ENCODE measurements at places on chromosomes 2 and 18.

GRCh38 chr2:181955010-181955409 is 30.6 kb upstream of the PPP1R1C start:
- no peak for DNase-seq
- no peaks in the 10 kb centered on the region for H3K4me1 ChIP-seq
- no peaks in the 10 kb centered on the region for H3K36me3 ChIP-seq
- H3K27me3 ChIP-seq = no peaks in the 10 kb centered on the region
- H3K4me3 ChIP-seq = no peak overlapping the region
- H3K27ac ChIP-seq = no peak overlapping the region

DNA sequence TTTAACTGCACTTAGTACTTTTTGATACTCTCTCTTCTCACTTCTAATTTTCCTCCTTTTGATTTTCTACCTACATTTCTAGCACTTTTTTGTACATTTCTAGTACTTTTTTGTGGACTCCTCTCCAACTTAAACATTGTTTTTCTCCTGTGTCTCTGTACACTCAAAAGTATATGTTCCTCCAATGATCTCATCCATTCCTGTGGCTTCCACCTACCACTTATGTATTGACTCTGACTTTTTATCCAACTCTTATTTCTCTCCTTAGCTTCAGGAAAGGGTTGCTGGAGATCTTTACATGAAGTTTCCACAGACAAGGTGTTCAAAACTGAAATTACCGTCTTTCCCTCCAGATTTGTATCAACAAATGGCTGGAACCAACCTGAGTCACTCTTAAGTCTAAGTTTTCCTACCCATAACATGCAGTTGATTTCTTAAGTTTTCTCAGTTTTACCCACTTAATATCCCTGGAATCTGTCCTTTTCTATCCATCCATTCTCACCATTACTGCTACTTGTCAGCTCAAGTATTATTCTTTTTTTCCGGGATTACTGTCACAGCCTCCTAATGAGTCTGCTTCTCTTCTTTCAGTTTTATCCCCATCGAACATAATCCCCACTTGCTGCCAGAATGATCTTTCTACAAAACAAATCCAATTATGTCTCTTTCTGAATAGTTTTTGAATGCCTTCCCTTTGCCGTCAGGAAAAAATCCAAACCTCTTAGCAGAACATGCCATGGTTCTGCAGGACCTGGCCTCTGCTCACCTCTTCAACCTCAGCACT is 22.6 kb upstream of the PELI1 start:
- H3K4me3 ChIP-seq = no peak overlapping the region
- H3K27ac ChIP-seq = no peak overlapping the region
- H3K27me3 ChIP-seq = no peaks in the 10 kb centered on the region
- DNase-seq = no peak

DNA sequence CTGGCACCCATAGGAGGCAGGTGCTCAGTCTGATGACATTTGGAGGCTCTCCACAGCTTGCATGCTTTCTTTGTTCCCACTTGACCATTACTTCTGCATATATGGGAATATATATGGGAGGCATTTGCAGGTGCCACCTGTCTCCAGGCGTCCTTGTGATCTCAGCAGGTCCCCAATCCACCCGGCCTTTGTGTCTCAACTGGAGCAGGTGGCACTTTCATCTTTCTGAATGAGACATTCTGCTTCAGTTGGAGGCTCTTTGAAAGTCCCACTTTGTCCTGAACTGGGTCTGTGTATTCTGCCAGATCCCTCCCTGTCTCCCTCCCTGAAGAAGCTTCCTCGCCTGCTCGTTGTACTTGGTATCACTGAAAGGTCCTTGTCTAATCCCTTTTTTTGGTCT is 318.1 kb upstream of the EPAS1 start:
- H3K4me1 ChIP-seq = no peaks in the 10 kb centered on the region
- no peak overlapping the region for H3K4me3 ChIP-seq
- no peaks in the 10 kb centered on the region for H3K36me3 ChIP-seq
- no peak overlapping the region for H3K27ac ChIP-seq
- DNase-seq = no peak

DNA sequence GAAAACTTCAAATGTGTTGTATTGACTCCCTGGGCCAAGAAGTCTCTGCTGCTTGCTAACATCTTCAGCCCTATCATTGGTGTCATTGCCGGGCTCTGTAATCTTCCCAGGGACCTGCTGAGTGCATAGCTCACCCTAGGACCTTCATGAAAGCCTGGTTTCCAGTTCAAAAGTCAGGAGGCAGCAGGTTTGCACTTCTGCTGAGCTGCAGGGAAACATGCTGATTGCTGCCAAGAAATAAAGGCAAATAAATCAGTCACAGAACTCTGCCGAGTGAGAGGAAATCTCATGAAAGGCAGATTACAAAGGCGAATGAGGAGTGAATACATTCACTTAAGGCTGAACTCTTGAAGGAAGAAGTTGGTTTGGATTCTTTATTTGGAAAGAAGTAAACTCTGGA is 1947.6 kb upstream of the CELF4 start:
- no peak overlapping the region for H3K27ac ChIP-seq
- H3K27me3 ChIP-seq = no peaks in the 10 kb centered on the region
- H3K4me1 ChIP-seq = no peaks in the 10 kb centered on the region

DNA sequence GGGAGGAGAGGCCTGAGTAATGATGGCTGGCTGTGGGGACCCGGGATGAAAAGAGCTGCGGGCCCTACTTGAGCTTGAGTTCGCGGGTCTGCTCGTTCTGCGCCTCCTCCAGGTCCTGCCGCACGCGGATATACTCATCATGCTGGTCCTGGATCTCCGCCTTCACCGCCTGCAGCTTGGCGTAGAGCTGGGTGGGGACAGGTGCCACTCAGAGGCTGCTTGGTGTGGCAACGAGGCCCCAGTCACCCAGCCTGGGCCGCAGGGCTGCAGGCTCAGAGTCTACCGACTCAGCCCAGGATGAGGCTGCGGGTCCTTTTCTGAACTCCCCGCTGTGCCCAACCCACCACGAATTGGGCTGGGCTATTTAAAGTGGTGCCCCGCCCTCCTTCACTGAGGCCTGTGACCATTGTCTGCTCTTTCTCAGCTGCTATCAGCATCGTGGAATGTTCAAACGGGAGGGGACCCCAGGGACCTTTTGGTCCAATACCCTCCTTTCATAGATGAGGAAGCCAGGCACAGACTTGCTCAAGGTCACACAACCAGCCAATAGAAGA is 28.0 kb downstream of the KIF3C start:
- H3K27me3 ChIP-seq = no peaks in the 10 kb centered on the region
- no peak for DNase-seq
- no peak overlapping the region for H3K27ac ChIP-seq
- H3K36me3 ChIP-seq = 0 out of 2 replicates have a peak, but pooled peaks cover 2% of the 10 kb centered on the region

- no peak for DNase-seq
- no peak overlapping the region for H3K27ac ChIP-seq
- H3K36me3 ChIP-seq = no peaks in the 10 kb centered on the region
These were observed 569.0 kb upstream of the SYT4 start for GRCh38 chr18:43846299-43846698.

DNA sequence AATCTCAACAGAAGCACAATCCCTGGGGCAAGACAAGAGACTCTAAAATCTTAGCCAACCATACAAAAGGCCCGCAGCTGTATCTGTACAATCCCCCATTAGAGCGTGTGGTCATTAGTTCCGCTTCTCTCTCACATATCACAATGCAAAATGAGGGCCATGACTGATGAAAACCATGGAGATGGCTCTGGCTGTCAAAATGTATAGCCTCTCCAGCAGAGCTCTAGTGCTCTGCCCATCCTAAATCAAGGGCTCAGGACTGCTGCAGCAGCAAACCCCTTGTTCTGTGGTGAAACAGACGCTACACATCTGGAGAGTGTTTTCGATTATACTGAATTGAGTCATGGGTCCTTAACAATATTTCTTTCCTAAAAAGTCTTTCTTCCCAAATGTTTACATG is 221.0 kb downstream of the PID1 start:
- H3K4me1 ChIP-seq = no peaks in the 10 kb centered on the region
- H3K27me3 ChIP-seq = no peaks in the 10 kb centered on the region
- no peak overlapping the region for H3K27ac ChIP-seq
- no peaks in the 10 kb centered on the region for H3K36me3 ChIP-seq
- no peak overlapping the region for H3K4me3 ChIP-seq
- DNase-seq = no peak

DNA sequence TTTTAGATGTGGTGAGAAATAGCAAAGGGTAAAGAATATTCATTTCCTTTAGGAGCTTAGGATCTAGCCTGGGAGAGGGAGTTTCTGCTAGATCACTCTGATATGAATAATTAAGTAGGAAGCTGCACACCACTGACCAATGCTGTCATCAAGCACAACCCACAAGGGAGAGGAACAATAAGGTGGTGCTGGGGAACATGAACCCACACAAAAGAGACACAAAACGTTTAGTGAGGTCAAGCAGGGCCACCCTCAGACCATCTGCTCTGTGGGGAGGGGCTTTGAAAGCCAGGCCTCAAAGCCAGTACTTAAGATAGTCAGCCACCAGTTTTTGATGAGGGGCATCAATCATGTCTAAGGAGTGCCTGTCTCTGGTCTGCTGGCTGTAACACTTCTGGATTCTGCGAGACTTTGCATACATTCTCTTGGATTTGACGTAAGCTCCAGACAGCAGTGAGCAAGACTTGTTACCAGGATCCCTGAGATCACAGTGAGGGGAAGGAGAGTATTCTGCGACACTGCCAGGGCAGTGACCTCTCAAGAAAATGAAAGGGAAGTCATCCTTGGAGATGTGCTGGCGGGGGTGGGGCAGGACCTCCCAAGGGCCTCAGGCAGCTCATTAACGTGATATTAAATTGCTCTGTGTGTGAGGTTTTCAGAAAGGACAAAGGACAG is 127.0 kb downstream of the CCBE1 start:
- no peaks in the 10 kb centered on the region for H3K36me3 ChIP-seq
- H3K27ac ChIP-seq = no peak overlapping the region
- H3K27me3 ChIP-seq = no peaks in the 10 kb centered on the region
- H3K4me3 ChIP-seq = no peak overlapping the region
- H3K4me1 ChIP-seq = peaks cover 3% of the 10 kb centered on the region
- no peak for DNase-seq

GRCh38 chr18:32549248-32550110 is 78.8 kb upstream of the GAREM1 start:
- H3K27ac ChIP-seq = no peak overlapping the region
- DNase-seq = peak; percentile 48
- no peaks in the 10 kb centered on the region for H3K36me3 ChIP-seq
- no peak overlapping the region for H3K4me3 ChIP-seq

Data from iPS DF 6.9 (cell line).